Fibroblast of skin of right quadriceps (primary cell): ENCODE measurements at places on chromosomes 5 and 9.

GRCh38 chr5:37308793-37309192 lies 59.6 kb upstream of the CPLANE1 start:
- no peak for DNase-seq

GRCh38 chr5:124860291-124860655 lies 113.8 kb upstream of the ZNF608 start:
- peak; percentile 19 for DNase-seq

DNA sequence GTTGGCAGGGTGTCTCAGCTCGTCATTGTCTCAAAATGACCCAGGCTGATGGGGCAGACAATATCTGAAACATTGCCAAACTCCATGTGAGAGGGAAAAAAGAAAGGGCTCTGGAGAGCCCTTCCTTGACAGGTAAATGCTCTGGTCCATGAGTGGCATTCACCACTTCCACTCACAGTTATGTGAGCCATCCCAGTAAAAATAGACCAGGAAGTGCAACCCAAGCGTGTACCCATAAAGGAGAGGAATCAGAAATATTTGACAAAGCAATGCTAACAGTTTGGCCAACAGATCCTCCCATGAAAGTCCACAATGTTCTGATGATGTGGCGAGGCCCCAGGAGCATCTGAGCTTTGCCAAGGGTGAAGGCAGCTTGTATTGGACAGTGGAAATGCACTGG lies 49.4 kb downstream of the ASTN2 start:
- no peak for DNase-seq

DNA sequence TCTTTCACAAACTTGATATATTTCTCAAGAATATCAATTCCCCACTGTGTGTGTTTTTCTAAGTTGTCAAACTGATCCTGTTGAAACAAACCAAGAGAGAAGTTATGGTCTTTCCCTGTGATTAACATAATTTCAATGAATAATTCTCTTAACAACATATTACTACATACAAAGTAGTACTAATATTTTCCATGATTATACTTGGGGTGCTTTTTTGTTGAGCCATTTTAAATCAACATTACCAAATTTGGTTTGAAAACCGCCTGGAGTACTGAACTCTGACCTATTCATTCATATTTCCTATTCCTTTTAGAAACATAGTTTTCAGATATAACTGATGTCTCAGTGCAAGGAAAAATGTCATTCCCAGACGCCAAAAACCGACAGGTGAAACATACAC lies 48.1 kb downstream of the FNBP1 start:
- DNase-seq, result no peak

DNA sequence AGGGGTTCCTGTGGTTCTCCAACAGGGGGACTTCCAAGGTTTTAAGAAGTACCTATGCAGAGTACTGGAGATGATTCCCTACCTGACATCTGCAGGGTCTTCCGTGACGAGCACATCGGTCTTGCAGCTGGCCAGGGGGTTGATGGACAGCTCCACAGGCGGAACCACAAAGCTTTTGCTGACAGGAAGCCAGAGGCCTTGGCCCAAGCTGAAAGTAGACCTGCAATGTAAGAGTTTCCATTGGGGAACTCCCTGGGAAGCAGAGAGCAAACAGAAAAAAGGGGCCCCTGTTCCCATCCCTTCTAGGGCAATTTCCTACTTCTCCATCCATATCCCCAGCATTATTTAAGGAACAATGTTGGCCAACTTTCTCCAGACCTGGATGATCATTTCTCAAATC lies 288.0 kb downstream of the TRIM32 start:
- DNase-seq, result no peak

DNA sequence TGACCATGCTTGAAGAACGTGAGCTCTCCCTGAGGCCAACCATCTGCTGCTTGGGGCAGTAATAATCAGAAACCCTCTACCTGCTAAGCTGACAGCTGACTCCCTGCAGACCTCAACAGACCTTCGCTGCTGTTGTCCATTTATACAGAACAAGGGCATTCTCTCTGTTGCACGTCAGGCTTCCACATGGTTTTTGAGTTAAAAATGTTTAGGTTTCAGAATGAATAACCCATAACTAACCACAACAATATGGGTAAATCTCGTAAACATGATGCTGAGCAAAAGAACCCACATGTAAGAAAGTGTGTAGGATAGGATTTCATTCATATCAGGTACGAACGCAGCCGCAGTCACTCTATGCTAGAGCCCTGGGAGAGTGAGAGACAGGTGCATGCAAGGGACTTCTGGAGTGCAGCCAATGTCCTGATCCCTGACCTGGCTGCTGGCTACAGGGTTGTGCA lies 348.5 kb downstream of the MED10 start:
- no peak for DNase-seq
